Naive thymus-derived CD8-positive, alpha-beta T cell (primary cell): ENCODE measurements at places on chromosomes 11 and 22.

GRCh38 chr11:97140885-97141494 is 751.2 kb downstream of the JRKL start:
- DNase-seq, result no peak
- no peak overlapping the region for H3K27ac ChIP-seq
- peaks cover 2% of the 10 kb centered on the region for H3K36me3 ChIP-seq
- H3K4me1 ChIP-seq, result no peaks in the 10 kb centered on the region

DNA sequence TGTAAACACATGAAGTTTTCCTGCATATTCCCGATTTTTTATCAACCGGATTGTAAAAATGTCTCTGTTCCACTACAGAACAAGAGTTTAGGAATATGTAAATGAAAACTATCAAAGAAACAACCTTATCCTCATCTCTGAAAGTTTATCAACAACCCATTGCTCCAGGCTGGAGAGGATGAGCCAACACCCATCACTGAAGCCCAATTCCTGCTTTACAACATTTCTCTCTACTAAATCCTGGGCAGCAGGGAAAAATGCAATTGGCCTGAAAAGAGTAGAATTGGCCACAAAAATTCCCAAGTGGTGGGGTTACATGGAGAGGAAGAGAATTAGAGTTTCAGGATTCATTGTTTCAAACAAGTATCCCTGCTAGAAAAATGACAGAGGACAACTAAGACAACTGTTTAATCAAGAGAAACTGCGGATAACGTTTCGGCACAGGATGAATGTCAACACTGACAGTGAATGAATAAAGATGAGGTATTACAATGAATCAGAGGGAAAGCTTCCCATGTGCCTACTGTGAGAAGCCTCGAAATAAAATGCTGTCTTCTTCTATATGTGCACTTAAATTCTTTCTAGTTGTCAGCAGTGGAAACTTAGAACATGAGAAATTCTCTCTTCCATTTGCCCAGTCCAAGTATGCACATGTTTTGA is 317.3 kb upstream of the ANO3 start:
- no peaks in the 10 kb centered on the region for H3K27me3 ChIP-seq
- no peaks in the 10 kb centered on the region for H3K4me1 ChIP-seq

DNA sequence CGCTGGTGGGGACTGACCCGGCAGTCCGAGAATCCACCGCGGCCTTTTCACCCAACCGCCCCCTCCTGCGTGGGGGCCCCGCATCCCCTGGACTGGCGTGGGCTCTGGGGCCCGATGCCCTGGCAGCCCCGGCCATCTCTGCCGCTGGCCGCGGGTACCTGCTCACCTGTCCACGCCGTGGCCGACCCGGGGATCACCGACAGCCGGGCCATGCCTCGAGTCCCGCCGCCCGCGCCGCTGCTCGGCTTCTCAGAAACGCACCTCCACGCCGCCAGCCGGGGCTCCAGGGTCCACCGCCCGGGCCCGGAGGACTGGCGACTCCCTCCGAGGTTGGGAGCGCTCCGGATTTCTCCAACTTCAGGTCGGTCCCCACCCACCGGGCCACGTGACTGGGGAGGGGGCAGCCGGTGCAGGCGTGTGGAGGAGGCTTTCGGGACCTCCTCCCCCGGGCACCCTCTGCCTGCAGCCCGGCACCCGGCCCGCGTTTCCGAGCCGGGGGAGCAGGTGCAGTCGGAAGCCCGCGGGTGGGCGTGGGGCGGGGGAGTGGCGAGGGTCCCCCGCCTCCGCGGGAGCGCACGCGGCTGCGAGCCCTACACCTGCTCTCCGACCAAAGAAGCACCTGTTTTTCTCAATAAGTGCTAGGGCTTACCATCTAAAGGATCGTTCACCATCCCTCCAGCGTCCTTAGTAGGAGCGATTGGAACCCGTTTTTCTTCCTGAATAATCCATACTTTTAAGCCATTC is 554 bp upstream of the NRIP3 start:
- H3K36me3 ChIP-seq, result no peaks in the 10 kb centered on the region
- H3K27ac ChIP-seq, result peak overlapping the region; percentile 57
- DNase-seq, result no peak
- H3K4me1 ChIP-seq, result peaks cover 16% of the 10 kb centered on the region

GRCh38 chr11:1947592-1948237 is 583 bp downstream of the MRPL23 start:
- no peak overlapping the region for H3K27ac ChIP-seq
- no peaks in the 10 kb centered on the region for H3K36me3 ChIP-seq
- H3K4me1 ChIP-seq, result no peaks in the 10 kb centered on the region
- H3K4me3 ChIP-seq, result no peak overlapping the region
- no peak for DNase-seq

DNA sequence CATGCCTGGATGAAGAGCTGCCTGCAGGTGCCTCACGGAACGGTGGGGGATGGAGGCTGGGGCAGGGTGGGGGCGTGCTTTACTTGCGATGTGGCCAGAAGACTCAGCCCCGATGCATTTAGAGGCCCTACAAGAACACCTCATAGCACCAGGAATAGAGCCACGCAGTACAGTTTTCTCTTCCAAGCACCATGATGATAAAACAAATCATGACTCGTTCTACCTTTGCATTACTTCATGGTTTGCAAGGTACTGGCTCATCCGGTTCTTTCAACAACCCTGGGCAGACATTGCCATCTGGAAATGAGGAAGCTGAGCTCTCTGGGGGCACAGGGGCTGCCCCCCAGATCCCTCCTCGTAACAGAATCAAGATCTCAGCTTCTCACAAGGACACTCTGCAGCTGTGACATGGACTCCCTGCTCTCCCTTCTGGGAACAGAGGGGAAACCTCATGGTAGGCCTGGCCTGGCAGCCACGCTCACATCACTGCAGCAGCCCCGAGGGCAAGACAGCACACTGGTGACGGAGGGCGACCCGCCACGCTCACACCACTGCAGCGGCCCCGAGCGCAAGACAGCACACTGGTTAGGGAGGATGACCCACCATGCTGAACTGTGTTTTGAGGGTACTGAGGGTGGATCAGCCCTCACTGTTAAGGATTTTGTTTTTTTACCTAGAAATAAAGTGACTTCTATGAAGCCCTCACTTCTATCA is 46.9 kb downstream of the PHF21B start:
- H3K4me3 ChIP-seq, result no peak overlapping the region
- no peaks in the 10 kb centered on the region for H3K4me1 ChIP-seq
- DNase-seq, result no peak
- H3K27ac ChIP-seq, result no peak overlapping the region

DNA sequence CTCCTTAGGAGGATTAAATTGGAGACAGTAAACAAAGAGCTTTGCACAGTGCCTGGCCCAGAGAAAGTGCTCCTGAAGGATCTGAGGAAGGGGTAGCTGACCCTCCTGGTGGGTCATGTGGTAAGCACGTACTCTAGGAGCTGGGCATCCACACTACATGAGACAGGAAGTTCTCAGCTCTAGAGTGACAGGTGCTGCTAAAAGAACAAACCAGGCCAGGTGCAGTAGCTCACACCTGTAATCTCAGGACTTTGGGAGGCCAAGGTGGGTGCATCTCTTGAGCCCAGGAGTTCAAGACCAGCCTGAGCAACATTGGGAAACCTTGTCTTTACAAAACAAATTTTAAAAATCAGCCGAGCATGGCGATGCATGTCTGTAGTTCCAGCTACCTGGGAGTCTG is 13.1 kb downstream of the SLC43A1 start:
- no peak for DNase-seq
- H3K4me3 ChIP-seq, result no peak overlapping the region

GRCh38 chr11:32317643-32318042 is 117.7 kb downstream of the WT1 start:
- no peaks in the 10 kb centered on the region for H3K36me3 ChIP-seq
- H3K27ac ChIP-seq, result no peak overlapping the region
- H3K27me3 ChIP-seq, result peaks cover 20% of the 10 kb centered on the region
- no peak overlapping the region for H3K4me3 ChIP-seq
- no peak for DNase-seq

DNA sequence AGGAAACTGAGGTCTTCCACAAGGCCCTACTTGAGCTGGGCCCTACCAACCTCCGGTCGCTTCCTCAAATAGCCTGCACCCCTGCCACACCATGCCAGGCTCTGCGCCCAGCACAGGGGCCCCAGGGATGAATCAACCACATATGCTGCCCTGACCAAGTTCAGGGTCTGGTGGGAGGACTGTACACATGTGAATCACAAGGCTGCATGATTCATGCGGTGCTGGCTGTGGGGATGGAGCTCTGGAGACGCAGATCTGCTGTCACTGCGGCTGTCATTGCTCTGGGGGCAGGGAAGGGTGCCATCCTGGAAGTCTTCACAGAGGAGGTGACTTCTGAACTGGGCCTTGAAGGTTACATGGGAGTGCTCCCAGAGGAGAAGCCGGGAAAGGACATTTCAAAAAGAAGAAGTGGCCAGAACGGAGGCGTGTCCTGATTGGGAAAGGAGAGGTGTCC is 21.5 kb downstream of the CYTH4 start:
- H3K27ac ChIP-seq, result peak overlapping the region; percentile 99
- H3K27me3 ChIP-seq, result no peaks in the 10 kb centered on the region
- peak overlapping the region; percentile 36 for H3K4me3 ChIP-seq
- DNase-seq, result peak; percentile 46

- H3K4me3 ChIP-seq, result no peak overlapping the region
- H3K4me1 ChIP-seq, result peaks cover 5% of the 10 kb centered on the region
- peaks cover 54% of the 10 kb centered on the region for H3K27me3 ChIP-seq
Measured at GRCh38 chr11:12667646-12668045, 6.6 kb upstream of the TEAD1 start.

DNA sequence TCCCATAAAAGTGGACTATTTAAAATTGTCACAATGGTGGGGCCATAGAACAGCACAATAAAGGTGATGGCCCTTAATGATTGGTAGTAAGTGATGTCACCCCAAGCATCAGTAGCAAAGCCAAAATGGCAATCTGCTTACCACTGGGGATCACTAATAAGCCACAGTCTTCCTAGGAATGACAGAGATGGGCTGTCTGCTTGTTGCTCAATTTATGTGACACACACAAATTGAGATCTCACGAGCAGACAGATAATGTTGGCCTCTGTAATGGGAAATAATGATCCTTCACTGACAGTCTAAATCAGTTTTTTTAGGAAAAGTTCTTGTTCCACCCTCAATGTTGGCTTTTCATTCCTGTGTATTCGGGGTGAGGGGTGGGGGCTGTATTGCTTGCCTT is 515.1 kb downstream of the BRD1 start:
- H3K4me1 ChIP-seq, result no peaks in the 10 kb centered on the region
- no peak for DNase-seq
- H3K4me3 ChIP-seq, result no peak overlapping the region
- H3K27ac ChIP-seq, result no peak overlapping the region
- peaks cover 36% of the 10 kb centered on the region for H3K27me3 ChIP-seq
- no peaks in the 10 kb centered on the region for H3K36me3 ChIP-seq

DNA sequence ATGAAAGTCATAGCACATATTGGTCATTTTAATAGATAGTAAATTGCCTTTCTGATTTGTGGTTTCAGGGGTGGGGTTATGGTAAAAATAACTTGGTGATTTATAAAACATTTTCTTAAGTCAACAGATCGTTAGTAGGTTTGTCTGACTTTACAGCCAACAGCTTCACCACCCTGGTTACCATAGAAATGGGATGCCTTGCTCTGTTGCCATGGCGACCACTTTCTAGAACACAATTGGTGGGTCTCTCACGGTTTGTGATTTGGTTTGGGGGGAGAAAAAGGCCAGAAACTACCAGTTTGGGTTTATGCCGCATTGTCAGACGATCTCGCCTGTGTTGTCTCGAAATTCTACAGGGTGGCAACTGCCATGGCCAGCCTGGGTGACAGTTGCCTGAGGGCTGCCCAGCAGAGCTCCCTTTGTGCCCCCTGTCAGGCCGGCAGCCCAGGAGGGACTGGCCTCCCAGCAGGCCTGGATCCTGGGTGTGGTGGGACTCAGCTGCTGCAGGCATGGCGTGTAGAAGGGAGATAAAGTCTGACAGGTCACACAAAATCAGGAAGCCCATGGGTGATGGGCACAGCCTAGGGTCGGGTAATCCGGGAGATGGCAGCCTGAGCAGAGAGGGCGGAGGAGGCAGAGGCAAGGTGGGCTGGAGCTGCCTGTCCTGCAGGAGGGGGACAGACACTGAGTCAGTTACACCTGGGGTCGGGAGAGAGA is 30.9 kb downstream of the KCNC1 start:
- no peaks in the 10 kb centered on the region for H3K4me1 ChIP-seq
- H3K27me3 ChIP-seq, result peaks cover 12% of the 10 kb centered on the region
- H3K4me3 ChIP-seq, result no peak overlapping the region
- DNase-seq, result no peak
- no peak overlapping the region for H3K27ac ChIP-seq

- no peak for DNase-seq
- peak overlapping the region; percentile 97 for H3K4me3 ChIP-seq
- H3K36me3 ChIP-seq, result peaks cover 16% of the 10 kb centered on the region
- peaks cover 68% of the 10 kb centered on the region for H3K4me1 ChIP-seq
Measured at GRCh38 chr11:118923721-118924587, 1.8 kb downstream of the BCL9L start.

- no peak for DNase-seq
- no peak overlapping the region for H3K4me3 ChIP-seq
- H3K4me1 ChIP-seq, result no peaks in the 10 kb centered on the region
- H3K36me3 ChIP-seq, result no peaks in the 10 kb centered on the region
Measured at GRCh38 chr11:61671527-61671926, 8.7 kb upstream of the DAGLA start.

DNA sequence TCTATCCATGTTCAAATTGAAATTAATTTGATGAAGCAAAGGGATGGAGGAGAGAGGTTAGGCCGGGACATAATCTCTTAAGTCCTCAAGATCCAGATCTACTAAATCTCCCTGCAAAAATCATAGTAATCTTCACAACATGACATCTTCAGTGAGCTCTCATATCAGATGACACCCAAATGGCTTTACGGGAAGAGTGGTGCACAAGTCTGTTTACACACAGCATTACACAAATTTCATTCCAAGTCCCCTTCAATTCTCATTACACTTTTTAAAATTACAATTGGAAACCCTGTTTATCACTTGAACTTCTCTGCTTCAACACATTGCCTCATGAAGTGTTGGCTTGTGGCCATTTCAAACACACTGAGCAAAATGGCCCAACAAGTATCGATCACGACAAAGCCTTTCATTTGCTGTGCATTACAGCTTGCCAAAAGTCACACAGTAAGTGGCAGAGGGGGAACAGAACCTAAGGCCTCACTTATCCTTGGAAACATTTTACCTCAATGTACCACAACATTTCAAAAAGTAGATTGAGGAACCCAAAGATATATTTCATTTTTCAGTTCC is 17.9 kb upstream of the TPH1 start:
- no peak overlapping the region for H3K27ac ChIP-seq
- H3K4me3 ChIP-seq, result no peak overlapping the region
